ENCODE measurements at places on chromosomes 5 and 9. TPM values are rescaled to one million over a fixed set of nuclear protein-coding genes. Genes with fewer than 3 reads are reported as not detected.

PCDHA9 gene
- 0.37 TPM for total RNA-seq

GRCh38 chr9:72718503-72718902, 197.1 kb downstream of the TMC1 start:
- no peak for DNase-seq

FAM219A gene
- 6.7 TPM for total RNA-seq

GRCh38 chr9:3571500-3571899, 45.7 kb upstream of the RFX3 start:
- DNase-seq = no peak

DNA sequence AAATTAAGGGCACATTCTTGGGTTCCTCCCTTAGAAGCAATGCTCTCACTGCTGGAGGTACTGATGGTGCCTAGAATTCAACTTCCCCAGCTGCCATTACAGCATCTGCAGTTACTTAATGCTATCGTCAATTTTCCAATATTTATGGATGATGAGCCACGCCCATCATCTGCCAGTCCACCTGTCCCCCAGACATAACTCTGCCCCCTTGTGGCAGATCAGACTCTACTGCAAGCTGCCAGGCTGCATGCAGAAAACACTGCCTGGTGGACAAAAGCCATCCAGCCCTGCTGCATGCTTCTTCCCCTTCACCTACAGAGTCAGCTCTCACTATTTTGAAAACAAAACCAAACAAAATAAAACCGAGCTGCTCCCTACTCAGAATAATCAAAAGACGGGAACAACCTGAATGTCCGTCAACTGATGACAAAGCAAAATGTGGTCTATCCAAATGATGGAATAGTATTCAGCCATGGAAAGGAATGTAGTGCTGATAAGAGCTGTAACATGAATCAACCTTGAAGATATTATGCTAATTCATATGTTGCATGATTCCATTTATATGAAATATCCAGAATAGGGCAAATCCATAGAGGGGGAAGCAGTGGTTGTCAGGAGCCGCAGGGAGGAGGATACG, 66.4 kb downstream of the RETREG1 start:
- DNase-seq = peak; percentile 47

DNA sequence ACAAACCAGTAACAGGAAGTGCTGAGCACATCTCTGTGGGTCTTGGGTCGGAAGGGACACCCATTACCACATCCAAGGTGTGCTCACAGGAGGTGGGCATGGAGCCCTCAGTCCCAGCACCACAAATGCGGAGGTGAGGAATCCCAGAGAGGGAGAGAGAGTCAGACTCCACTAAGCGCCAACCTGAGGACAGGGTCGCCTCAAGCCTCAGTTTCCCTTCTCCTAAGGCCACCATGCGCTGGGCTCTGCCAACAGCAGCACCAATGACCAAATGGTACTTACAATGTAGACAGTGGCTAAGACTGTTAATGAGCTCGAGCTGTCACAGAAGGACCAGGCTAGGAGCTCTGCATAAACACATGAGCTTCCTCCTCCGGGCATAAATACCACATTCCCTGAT, 43.1 kb downstream of the BICD2 start:
- no peak for DNase-seq

DNA sequence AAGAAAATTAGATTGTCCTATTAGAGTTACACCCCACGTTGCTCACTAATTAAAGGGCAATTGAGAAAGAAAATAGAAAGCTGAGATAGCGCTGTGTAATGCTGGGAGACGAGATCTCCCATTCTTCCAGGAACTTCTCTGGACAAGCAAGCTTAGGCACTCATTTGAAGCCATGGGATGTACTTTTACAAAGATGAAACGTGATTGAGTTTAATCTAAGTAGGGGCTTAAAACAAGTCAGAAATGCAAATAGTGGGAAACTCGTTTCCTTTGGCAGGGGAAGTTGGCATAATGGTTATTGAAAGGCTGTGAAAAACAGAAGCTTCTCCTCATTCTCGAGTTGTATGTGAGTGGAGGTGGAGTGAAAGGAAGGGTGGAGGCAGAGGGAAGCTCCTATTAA, 3.7 kb downstream of the PRDM6 start:
- no peak for DNase-seq

RIOK2 gene
- 119 TPM for total RNA-seq

SUSD3 gene
- total RNA-seq = not detected

- no peak for DNase-seq
Observed at GRCh38 chr5:22728610-22729009, 124.5 kb downstream of the CDH12 start.

DNA sequence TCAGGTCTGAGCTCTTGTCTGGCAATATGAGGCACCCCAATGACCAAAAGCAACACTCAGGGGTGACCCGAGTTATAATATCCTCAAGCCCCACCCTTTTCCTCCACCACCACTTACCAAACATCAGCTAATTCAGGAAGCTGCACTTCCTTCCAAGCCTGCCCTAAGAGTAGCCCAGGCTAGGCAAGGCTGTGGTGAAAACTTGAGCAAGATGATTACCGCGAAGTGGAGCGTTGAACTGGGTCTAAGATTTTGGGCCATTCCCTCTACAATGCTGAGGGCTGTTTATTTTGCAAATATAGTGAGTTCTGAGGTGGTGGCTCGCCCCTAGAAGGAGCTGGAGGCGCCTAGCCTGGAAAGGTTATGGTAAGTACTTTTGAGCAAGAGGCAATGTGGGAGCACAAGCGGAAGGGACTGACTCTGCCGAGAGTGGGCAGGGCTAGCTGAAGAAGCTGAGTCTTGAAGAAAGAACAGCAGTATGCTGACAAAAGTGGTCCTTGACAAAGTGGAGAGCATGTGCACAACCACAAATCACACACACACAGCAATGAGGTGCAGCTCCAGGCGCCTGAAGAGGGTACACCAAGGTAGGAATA, at the start of gene HK3:
Gene HK3 (minus strand): TSS at position 51 of the 596 bp plus-strand sequence. CDS start 3,187 bp downstream, outside the sequence.
- DNase-seq = no peak

DNA sequence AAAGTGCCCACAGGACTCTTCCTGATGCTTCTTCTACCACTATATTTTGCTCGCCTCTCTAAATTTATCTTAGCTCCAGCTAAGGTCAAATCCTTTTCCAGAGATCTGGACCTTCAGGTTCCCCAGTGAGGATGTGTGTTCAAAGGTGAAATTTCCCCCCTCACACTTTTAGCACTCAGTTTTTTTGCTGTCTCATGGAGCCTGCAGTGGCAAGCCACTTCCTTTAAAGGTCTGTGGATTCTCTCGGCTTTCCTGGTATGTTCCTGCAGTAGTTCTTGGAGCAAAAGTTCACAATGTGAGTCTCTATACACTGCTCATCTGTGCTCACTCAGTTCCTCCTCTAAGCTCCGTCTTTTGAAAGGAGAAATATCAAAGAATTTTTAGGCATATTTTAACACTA, 181.4 kb downstream of the LURAP1L start:
- no peak for DNase-seq

GRCh38 chr5:32210151-32210550, 36.0 kb upstream of the GOLPH3 start:
- no peak for DNase-seq

- no peak for DNase-seq
Observed at GRCh38 chr5:91219803-91220371, 163.2 kb downstream of the ARRDC3 start.

- no peak for DNase-seq
Observed at GRCh38 chr9:35195683-35196082, 33.9 kb downstream of the UNC13B start.

DNA sequence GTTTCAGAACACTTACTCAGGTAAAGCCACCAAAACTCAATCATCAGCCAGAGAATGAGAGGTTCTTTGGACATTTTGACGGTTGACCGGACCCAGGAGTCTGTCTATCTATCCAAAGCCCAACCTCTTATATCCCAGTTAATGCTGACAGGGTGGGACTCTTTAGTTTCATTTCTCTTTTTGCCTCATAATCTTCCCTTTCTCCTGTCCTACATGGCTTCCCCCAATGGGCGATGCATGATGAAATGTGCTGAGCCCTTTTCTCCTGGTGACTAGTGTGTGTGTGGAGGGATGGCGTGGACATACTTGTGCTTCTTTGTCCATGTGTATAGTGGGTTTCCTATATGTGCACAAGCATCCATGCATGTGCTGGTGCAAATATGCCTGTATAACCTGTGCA, at the start of gene TIMD4:
Gene TIMD4 (minus strand): TSS at position 102 of the 400 bp plus-strand sequence. CDS start 28 bp downstream, at position 74.
- DNase-seq = no peak

CHSY3 gene
- total RNA-seq = 0.79 TPM

ROR2 gene
- 23.2 TPM for total RNA-seq

DNA sequence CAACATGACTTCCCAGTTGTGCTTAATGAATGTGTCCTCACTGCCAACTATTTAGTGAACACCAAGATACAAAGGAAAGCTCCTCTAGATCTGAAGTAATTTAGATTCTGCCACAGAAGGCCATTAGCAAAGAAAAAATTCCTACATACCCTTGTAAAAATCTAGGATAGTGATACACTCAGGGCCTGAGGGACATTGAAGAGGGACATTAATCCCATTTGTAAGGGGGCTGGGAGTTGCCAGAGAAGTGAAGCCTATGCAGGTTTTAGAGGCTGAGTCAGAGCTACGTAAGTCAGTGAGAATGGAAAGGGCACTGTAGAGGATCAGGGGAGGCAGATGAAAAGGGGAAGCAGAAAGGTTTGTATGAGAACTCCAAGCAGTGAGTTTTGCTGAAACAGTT, 286.9 kb upstream of the TARS1 start:
- no peak for DNase-seq

GRCh38 chr9:33535541-33535940, 11.5 kb downstream of the ANKRD18B start:
- DNase-seq = no peak

GRCh38 chr9:86303316-86303975, 21.1 kb upstream of the ISCA1 start:
- DNase-seq = no peak

PRRX2 gene
- not detected for total RNA-seq

- no peak for DNase-seq
Observed at GRCh38 chr9:112218908-112219307, 43.8 kb upstream of the SUSD1 start.

DNA sequence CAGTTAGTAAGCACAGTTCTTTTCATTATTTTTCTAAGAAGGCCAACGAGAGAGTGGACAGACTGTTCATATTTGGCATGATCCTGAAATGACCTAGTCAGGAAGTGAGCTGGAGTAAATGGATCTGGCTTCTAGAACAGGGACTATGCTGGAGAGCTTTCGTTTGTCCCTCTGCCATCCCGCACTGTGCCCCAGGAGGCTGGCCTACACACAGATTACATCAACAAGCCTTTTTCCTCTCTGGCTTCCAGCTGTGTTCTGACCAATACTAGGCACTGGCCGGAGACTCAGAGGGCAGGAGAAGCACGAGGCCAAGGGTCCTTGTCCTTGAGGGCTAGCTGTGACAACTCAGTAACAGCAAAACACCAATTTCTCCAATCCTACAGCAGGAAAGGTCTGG, 127.8 kb downstream of the MED27 start:
- no peak for DNase-seq

All from transverse colon (tissue), 4 donors.